ENCODE measurements at places on chromosomes 2 and 18. TPM values are rescaled to one million over a fixed set of nuclear protein-coding genes. Genes with fewer than 3 reads are reported as not detected.
A peak's percentile ranks its signal among the peaks of the same experiment; 100 is the strongest.

- peak; percentile 30 for DNase-seq
Observed at GRCh38 chr2:14633061-14633460, 544 bp downstream of the LRATD1 start.

DNA sequence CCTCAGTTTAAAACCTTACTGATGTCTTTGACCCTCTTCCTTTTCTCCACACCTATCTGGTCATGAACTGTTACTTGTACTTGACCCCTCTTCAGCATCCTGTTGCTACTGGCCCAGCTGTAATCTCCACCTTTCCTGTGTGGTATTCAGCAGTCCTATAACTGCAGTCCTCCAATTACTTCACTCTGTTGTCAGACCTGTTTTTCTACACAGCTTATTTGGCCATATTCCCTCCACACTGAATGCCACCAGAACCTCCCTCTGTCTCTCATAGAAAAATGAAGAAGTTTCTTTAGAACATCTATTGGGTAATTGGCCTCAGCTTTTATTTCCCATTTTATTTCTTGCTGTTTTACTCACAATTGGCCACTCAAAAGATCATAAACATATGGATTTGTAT lies 155.4 kb downstream of the ASXL3 start:
- no peak for DNase-seq

DNA sequence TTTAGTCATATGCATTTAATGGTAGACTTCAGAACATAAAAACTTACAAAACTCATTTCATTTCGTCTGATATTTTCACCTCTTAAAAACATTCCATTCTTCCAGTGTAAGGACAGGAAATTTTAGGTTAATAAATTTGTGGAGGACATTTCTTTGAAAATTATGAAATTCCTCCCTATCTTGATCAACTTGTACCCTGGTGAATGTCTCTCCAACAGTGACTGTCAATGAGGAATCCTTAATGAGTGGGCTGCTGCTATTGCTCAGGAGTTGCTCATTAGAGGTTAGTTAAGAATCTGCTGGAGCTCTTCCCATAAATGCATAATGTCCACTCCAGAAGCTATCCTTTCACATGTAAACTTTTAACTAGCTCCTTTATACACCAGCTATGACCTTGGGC lies 69.1 kb downstream of the LRP1B start:
- no peak for DNase-seq

DNA sequence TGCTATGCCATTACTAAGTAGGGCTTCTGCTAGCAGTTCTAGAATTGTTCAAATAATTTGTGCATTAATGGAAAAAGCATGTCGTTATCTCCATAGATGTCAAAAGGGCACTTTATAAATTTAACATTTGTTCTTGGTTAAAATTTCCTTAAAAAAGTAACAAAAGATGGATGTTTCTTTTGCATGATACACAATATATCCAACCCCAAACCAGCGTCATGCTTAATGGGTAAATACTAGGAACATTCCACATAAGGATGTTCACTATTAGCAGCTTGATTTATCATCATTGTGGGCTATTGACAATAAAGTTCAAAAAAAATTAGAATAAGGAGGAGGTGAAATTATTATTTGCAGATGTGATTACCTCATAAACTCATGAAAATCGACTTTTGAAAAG lies 79.7 kb downstream of the GREB1L start:
- no peak for DNase-seq

The CIB4 gene
- 1.8 TPM for polyA plus RNA-seq

DNA sequence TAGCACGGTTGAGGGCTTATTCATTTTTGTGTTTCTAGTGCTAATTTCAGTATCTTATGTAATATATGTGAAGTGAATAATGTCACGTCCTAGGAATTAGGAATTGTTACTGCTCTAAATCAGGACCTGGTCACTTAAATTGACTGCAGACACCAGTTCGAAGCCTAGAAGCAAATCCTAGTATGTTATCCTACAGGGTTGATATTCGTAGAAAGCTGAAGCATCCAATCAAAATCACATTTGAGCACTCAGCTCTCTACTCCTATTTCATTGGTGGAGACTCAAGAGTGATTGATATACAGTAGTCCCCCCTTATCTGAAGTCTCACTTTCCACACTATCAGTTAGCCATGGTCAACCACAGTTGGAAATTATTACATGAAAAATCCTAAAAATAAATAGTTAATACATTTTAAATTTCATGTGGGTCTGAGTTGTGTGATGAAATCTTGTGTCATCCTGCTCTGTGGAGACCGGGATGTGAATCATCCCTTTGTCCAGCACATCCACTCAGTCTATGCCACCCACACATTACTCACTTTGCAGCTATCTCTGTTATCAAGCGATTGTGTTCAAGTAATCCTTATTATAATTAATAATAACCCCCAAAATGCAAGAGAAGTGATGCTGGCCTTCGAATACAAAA lies 35.2 kb upstream of the SCN9A start:
- no peak for DNase-seq
